Endodermal cell (in vitro differentiated cells): ENCODE measurements at places on chromosomes 6 and 20. TPM values are rescaled to one million over a fixed set of nuclear protein-coding genes. Genes with fewer than 3 reads are reported as not detected.

DNA sequence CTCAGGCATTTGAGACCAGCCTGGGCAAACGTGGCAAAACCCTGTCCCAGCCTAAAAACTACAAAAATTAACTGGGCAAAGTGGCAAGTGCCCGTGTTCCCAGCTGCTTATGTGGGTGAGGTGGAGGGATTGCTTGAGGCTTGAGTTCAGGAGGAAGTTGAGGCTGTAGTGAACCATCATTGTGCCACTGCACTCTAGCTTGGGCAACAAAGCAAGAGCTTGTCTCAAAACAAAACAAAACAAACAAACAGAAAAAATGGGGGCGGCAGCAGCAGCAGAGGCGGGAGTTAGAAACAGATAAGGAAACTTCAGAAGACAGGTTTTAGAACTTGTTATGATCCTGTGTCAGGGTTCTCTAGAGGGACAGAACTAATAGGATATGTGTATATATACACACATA is 49.0 kb downstream of the SCAF8 start:
- H3K4me3 ChIP-seq, result no peak overlapping the region
- no peak for DNase-seq
- no peaks in the 10 kb centered on the region for H3K4me1 ChIP-seq
- no peaks in the 10 kb centered on the region for H3K27me3 ChIP-seq
- no peak overlapping the region for H3K27ac ChIP-seq

The RAET1E gene
- total RNA-seq, result not detected in 2 replicates

The PAK5 gene
- 0.14 to 0.22 TPM (median 0.21 TPM) in 3 replicates for total RNA-seq

The POM121L2 gene
- total RNA-seq, result 0.19 to 0.27 TPM (median 0.20 TPM) in 3 replicates

- peak overlapping the region; percentile 91 for H3K4me3 ChIP-seq
- H3K27me3 ChIP-seq, result peaks cover 32% of the 10 kb centered on the region
- DNase-seq, result peak; percentile 84
Measured at GRCh38 chr20:43667341-43668132, 623 bp downstream of the MYBL2 start.

The HCRTR2 gene
- total RNA-seq, result 0.40 TPM in 1 of 3 replicates, not detected in the others

- peaks cover 26% of the 10 kb centered on the region for H3K27me3 ChIP-seq
- peak; percentile 86 for DNase-seq
- peak within 1 kb of the TSS; percentile 85 for H3K4me3 ChIP-seq
- H3K27ac ChIP-seq, result no peak within 1 kb of the TSS
- H3K36me3 ChIP-seq, result no peaks in the 10 kb centered on the region
Measured at GRCh38 chr6:46734867-46735719, at the start of gene PLA2G7. Gene PLA2G7, minus strand, starts transcription at chr6:46735375. Its CDS starts 12,484 bp downstream, at chr6:46722891.

The HINT3 gene
- 13.0 and 14.1 TPM in 2 replicates for total RNA-seq

DNA sequence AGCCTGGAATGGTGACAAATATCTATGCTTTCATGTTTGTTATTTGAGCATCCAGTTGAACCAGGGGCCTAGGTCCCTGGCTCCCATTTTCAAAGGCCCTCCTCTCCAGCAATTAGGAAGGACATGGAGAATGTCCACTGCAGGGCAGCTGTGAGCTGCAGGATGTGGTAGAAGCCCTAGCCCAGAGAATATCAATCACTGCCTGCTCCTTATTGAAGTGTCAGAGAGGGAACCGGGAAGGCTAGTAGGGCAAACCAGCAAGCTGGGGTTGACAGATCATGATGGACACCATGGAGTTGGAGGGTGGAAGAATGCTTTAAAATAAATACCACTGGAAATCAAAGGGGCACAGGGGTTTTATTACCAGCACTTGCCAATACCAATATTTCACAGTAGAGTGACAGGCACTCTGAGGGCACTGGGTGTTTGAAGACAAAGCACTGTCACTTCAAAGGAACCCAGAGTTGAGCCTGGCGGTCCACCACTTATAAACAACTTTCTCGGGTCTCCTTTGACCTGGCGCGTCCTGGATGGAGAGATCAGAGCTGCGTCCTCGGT is 47.7 kb downstream of the ZNF831 start:
- no peak overlapping the region for H3K27ac ChIP-seq
- no peak for DNase-seq
- H3K4me1 ChIP-seq, result peaks cover 17% of the 10 kb centered on the region
- H3K36me3 ChIP-seq, result no peaks in the 10 kb centered on the region

The GABRR1 gene
- 0.63 TPM in 1 of 3 replicates, not detected in the others for total RNA-seq

DNA sequence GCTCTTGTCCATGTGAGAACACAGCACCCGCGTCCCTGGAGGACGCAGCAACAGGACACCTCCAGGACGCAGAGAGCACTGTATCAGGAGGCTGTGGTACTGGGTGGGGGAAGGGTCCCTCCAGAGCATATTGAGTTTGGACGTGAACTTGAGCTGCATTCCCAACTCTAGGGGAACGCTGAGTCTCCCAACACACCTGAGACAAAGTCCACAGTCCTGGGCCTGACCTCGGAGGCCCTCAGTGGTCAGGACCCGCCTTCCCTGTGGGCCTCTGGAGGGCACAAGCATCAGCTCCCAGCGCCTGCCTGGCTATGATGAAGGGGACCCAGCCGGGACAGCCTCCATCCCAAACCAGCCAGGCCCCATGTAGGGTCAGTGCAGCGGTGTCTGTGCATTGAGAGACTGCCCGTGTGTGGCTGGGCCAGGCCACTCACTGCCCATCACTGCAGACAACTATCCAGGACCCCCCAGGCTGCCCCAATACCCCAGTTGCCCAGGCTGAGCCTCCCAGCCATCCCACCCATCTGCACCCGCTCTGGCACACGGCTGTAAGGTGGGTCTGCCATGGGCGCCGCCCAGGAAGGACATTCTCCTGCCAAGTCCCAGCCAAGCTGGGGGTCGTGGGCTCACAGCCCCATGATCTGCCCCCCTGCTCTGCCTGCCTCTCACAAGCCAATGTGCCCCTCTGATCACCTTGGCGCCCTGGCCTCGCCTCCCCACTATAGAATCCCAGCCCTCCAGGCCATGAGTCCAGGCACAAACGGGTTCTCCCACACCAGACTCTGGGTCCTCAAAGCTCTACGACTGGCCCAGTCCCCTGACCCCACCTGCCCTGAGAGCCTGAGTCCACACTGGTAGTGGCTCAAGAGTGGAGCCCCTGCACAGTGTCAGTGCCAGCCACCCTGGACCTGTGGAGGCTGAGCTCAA is 115.7 kb downstream of the TAF4 start:
- no peak overlapping the region for H3K4me3 ChIP-seq
- H3K27me3 ChIP-seq, result no peaks in the 10 kb centered on the region
- no peak for DNase-seq
- H3K4me1 ChIP-seq, result no peaks in the 10 kb centered on the region
- no peak overlapping the region for H3K27ac ChIP-seq

GRCh38 chr20:37828684-37829083 is 74.2 kb upstream of the VSTM2L start:
- no peaks in the 10 kb centered on the region for H3K27me3 ChIP-seq
- no peaks in the 10 kb centered on the region for H3K36me3 ChIP-seq
- H3K27ac ChIP-seq, result no peak overlapping the region
- DNase-seq, result no peak
- H3K4me3 ChIP-seq, result no peak overlapping the region

DNA sequence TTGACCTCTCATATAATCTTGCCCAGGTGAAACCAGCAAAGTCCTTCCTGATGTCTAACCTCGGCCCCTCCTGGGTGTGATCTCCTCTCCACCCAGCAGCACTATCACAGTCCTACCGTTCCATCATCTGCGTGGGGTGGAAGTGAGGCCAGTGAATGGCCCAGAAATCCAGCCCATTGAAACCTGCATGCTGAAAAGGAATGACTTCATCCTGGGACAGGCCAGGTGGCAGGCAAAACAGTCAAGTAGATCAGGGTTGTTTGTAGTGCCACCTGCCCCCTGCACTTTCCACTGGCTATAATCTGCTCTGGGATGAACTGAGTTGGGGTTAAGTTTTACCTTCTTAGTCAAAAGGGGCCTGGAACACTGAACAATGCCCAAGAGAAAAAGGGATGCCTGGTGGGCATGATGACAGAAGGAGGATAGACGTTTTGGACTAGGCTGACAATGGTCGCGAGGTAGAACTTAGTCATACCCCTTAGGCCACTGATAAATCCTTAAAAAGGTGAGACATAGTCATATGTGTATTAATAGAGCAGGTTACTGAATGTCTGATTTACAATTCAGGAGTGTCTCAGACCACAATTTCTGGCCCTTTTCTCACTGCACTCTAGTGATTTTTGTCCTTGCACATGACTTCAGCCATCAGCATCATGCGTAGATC is 8.1 kb upstream of the HSP90AB1 start:
- no peaks in the 10 kb centered on the region for H3K36me3 ChIP-seq
- H3K4me1 ChIP-seq, result peaks cover 7% of the 10 kb centered on the region
- DNase-seq, result no peak
- H3K27me3 ChIP-seq, result no peaks in the 10 kb centered on the region
- H3K4me3 ChIP-seq, result no peak overlapping the region

GRCh38 chr20:19998990-19999705 is 18.0 kb upstream of the NAA20 start:
- H3K4me3 ChIP-seq, result no peak overlapping the region
- H3K27me3 ChIP-seq, result no peaks in the 10 kb centered on the region
- no peaks in the 10 kb centered on the region for H3K36me3 ChIP-seq
- no peak for DNase-seq
- no peaks in the 10 kb centered on the region for H3K4me1 ChIP-seq

The KIF6 gene
- 0.62 and 0.66 TPM in 2 replicates for total RNA-seq

DNA sequence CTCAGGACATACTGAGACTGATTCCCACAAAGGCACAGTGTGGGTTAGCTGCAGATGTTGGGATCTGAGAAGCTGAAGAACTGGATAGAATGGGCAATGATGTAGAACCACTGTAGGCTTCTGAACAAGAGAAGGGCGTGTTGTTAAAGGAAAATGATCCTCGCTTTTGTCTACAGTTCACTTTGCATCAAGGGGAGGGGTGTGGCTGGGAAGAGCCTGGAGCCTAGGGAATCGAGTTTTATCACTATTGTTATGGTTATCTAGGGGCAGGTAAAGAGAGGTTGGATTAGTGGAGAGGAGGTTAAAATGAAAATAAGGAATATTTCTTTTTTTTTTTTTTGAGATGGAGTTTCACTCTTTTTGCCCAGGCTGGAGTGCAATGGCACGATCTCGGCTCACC is 768.1 kb downstream of the KIF16B start:
- H3K27me3 ChIP-seq, result no peaks in the 10 kb centered on the region
- H3K4me3 ChIP-seq, result no peak overlapping the region

GRCh38 chr20:44616604-44616964 is 34.2 kb downstream of the PKIG start:
- H3K27ac ChIP-seq, result no peak overlapping the region
- no peaks in the 10 kb centered on the region for H3K27me3 ChIP-seq
- no peaks in the 10 kb centered on the region for H3K4me1 ChIP-seq

The SFTA2 gene
- total RNA-seq, result not detected in 3 replicates

DNA sequence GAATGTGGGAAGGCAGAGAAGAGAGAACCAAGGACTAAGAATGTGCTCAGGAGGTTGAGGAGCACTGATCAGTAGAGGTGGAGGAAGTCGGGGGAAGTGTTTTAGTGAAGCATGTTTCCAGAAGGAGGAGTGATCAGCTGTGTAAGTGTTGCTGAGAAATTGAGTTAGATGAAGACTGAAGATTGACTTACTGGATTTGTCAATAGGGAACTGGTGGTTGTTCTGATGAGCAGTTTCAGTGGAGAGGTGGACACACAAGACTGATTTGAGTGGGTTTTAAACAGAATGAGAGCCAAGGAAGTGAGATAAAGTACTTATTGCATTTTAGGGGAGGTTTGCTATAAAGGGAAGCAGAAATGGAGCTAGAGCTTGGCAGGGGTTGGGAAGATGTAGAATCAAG is 182.6 kb downstream of the CDKAL1 start:
- no peak for DNase-seq
- no peaks in the 10 kb centered on the region for H3K36me3 ChIP-seq
- peaks cover under 1% of the 10 kb centered on the region for H3K4me1 ChIP-seq
- H3K4me3 ChIP-seq, result no peak overlapping the region
- H3K27me3 ChIP-seq, result no peaks in the 10 kb centered on the region
- H3K27ac ChIP-seq, result no peak overlapping the region

GRCh38 chr6:1346558-1347091 is 34.7 kb downstream of the FOXQ1 start:
- H3K27me3 ChIP-seq, result no peaks in the 10 kb centered on the region
- H3K4me3 ChIP-seq, result no peak overlapping the region
- H3K27ac ChIP-seq, result no peak overlapping the region
- H3K36me3 ChIP-seq, result no peaks in the 10 kb centered on the region
- peak; percentile 52 for DNase-seq
- no peaks in the 10 kb centered on the region for H3K4me1 ChIP-seq

The KCTD20 gene
- total RNA-seq, result 16.8 to 31.5 TPM (median 29.0 TPM) in 3 replicates

The GPR63 gene
- 5.0 to 9.3 TPM (median 8.5 TPM) in 3 replicates for total RNA-seq
